Suppressor macrophage treated with lipopolysaccharide for 4 hours (primary cell): ENCODE measurements at places on chromosomes 16 and 17.

DNA sequence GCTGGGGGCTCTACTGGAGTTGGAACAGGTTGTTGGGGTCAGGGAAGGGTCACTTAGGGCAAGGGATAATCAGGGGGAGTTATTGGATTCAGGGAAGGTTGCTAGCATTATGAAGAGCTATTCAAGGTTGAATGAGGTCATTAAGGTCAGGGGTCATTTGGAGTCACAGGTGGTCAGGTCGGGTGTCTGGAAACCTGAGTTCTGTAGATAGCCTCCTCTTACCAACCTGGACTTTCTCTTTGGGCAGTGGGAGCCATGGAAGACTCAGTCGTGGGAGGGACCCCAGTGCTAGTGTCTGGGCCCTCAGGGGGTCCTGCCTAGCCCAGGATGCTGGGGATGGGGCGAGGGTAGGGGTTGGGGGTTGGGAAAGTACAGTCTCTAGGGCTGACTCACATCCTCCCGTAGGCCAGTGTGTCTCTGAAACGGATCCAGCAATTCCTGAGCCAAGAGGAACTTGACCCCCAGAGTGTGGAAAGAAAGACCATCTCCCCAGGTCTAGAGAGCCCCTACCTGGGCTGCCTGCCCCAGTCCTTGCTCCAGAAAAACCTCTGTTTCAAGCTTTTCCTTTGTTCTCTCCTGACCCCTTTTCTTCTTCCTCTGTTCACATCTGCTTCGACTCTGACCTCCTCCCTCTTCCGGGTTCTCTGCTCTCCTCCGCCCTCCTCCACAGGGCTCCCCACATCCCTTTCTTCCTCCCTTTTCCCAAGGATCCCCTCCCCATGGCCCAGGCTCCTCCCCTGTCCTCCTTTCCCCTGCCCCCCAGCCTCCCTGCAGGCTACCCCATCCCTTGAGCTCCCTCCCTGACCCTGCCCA, 33.5 kb downstream of the ABCC3 start:
- DNase-seq: no peak

GRCh38 chr17:50687200-50688066, 20.3 kb downstream of the ANKRD40 start:
- no peak for DNase-seq

GRCh38 chr17:45791041-45791582, 7.0 kb downstream of the CRHR1 start:
- DNase-seq: no peak

DNA sequence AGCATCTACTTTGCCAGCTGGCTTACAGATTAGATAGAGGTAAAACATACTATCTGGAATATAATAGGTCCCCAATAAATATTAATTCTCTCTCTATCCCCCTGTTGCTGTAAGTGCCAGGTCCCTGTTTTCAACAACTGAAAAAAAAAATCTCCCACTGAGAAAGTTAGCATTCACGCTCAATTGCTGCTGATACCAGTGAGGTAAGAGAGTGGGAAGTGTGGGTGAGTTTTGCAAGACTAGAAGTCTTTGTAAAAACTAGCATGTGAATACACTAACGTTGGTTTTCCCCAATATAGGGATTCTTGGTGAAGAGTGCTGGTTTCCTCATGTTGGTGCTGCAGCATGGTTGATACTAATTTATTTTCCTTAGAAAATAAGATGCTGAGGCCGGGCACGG, 11.7 kb upstream of the TAOK1 start:
- DNase-seq: peak; percentile 64

- no peak for DNase-seq
These were observed 12.7 kb upstream of the KRT23 start for GRCh38 chr17:40950176-40950575.

DNA sequence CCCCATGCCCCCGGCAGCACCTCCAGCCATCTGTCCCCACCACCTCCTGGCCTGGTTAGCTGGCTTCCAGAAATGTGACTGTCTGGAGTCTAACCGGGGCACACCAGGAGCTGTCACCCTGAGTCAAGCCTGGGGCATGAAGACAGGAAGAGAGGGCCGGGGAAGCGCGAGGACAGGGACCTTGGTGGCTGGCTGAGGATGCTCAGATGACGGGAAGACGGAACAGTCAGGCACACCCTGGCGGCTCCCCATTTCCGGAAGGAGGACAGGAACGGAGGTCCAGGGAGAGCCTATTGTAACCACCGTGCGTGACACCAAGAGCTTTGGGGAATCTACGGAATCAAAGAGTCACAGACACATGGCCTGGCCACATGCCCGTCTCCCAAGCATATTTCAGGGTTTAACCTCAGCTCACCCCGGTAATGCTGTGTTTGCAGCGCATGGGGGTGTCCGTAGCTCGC, 51.7 kb downstream of the SDK2 start:
- DNase-seq: peak; percentile 6

- DNase-seq: no peak
These were observed 305.6 kb upstream of the AXIN2 start for GRCh38 chr17:65867014-65867413.

DNA sequence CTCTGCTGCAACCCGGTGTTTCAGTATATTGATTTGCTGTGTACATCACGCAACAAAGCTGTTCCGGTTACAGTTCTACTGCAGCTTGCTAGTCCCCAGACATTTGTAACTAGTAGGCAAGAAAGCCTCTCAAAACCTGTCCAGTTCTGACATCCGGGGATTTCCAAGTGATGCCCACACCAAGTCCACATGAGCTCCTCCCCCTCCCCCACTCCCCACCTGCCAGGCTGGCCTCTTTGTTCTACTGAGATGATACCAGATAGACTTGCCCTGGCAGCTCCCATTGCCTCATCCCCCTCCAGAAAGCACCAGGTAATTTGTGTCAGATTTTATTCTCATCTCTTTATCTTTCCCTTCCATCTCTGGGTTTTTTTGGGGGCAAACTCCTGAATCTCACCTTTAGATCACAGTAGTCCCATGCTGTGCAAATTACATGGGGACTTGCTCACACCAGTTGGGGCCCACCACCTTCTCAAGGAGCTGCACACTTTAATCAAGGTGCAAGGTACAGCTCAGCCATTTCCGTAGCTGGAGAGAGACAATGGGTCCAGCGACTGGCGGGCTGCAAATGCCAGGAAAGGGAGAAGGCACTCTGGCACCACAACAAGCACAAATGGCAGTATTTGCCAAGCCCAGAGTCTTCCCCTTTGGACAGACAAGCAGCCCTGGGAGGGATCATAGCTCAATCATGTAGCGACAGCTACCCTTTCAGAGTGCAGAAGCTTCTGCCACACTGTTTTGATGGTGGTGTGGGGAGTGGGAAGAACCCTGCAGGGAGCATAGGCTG, 183.1 kb downstream of the CYLD start:
- DNase-seq: no peak

- no peak for DNase-seq
These were observed 127.3 kb downstream of the MGAT5B start for GRCh38 chr17:76995387-76996105.

DNA sequence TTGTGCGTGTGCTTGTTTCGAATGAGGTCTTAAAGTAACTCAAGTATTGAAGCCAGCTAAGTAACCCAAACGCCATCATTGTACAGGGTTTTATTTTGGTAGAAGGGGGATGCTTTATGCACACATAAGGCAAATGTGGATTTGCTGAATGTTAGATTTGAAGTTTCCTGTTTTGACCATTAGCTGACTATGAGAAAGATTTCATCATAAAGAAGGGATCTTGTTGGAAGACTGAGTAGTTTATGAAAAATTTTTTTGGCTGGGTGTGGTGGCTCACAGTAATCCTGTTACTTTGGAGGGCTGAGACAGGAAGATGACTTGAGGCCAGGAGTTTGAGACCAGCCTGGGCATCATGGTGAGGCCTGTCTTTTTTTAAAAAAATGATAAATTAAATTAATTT, 10.0 kb upstream of the ZFP3 start:
- no peak for DNase-seq

DNA sequence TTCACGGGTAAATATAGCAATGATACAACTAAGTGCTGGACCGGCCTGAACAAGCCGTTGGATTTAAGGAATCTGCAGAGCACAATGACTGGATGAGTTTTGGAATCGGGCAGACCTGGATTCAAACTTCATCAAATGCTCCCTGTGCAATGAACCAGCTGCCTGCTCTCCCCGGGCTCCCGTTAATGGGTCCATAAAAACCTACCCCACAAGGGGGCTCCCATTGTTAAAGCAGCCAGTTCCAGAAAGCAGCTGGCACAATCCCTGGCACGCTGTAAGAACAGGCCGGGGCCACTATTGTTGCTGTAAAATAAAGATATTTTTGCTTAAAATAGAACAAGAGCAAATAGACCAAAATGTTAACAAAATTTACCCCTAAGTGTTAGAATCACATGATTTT, 131.9 kb downstream of the C16orf95 start:
- no peak for DNase-seq

- DNase-seq: no peak
These were observed 104.4 kb downstream of the MYO1D start for GRCh38 chr17:32772453-32773025.

DNA sequence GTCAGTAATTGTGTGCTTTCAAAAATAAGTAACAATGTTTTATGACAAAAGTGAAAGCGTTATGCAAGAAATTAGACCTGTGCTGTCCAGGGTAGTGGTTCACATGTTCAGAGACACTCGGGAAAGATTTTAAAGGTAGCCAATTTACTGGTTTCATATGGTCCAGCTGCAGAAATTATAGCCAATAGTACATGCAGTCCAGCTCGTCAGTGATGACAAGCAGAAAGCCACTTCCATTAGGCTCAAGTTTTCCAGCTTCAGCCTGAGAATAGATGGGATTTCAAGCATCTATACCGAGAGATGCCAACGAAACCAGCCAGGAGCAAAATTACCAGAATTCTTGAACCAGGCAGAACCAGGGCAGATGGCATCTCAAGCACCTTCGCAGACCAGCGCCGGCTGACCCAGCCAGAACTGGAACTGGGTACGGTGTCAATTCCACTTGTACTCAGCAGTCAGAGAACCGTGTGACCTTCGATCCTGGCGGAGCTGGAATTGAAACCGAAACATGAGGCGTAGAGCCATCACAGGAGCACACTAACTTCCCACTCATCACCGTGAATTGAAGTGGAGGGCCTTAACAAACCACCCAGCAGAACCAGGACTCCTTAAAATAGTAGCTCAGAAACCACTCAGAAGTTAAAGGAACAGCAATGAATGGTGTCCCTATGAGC, 207.9 kb upstream of the HSBP1 start:
- DNase-seq: no peak

DNA sequence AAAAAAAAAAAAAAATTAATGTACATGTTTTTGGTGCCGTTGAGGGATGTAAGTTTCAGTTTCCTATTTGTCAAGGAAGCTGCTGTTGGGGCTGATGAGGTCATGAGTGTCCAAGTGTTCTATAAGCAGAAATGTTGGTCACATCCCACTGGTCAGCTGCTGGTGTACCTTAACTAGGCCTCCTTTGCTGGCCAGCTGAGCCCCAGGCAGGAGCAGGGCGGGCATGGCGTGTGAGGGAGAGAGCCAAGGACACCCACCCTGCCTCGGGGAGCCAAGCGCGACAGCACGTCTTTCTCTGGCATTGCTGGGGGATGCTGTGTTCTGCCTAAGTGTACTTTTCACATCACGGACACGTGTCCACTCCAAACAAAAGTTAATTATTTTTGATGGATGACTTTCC, 108.1 kb upstream of the CDC42EP4 start:
- DNase-seq: peak; percentile 58

GRCh38 chr16:87821376-87822107, 47.8 kb downstream of the SLC7A5 start:
- DNase-seq: no peak

DNA sequence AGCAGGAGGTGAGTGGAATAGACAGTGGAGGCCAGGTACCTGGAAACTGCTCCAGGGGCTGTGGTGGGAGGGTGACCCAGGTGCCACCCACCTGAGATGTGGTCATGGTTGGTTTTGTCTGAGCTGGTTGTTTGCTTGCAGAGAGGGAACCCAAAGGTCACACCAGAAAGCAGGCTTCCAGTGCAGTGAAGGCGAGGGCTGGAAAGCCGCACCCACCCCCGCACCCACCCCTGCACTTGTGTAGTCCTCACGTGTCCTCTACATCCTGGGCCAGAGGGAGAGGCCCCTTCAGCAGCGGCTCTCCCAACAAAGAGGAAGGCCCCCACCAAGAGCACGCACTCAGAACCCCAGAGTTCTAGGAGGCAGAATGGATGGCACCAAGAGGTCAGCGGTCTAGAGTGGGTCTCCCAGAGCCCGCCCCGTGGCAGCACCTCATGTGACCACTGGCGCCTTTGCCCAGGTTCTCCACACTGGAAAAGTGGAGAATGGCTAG, 92.6 kb upstream of the CBX4 start:
- DNase-seq: no peak

DNA sequence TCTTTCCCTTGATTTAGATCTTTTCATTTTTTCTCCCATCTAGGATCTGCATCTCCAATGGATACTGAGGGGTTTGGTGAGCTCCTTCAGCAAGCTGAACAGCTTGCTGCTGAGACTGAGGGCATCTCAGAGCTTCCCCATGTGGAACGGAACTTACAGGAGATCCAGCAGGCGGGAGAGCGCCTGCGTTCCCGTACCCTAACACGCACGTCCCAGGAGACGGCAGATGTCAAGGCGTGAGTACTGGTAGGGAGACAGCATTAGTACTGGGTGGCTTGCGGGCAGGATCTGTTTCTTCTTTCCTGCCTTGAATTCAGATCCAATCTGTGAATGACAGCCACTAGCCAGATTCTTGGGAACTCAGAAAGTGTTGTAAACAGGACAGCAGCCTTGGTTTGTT, 18.3 kb downstream of the NUP93 start:
- DNase-seq: no peak

GRCh38 chr17:2867441-2868424, 71.5 kb downstream of the RAP1GAP2 start:
- DNase-seq: no peak

DNA sequence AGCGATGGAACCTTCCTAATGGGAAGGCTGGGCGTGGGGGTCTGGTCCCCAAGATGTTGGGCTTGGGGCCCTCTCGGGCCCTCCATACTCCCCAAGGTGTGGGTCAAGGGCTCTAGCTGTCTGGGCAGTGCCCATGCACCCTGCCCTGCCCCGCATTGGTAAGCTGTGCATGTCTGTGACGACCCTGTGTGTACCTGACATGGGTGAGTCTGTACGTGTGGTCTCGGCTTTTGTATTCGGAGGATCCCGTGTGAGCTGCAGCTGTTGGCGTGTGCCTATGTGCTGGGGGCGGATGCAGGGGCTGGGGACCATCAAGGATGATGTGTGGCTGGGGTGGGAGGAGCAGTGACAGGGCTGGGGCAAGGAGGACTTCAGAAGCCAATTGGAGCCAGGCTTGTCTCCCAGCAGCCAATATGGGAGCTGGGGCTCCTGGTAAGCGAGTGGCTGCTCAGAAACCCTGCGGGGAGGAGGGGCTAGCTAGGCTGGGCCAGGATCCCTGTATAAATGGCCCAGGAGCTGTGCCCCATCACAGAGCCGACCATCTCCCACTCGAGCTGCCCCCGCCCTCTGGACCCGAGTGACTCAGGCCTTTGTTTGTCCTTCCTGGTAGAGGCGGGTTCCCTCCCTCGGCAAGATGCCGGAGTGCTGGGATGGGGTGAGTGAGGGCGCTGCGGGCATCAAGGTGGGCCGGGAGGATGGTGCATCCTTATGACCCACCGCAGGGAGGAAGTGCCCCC, at the start of gene NDRG4:
NDRG4 (plus strand) TSS at position 529 of the 737 bp plus-strand sequence; CDS start at position 635, 106 bp downstream.
- DNase-seq: no peak

- no peak for DNase-seq
These were observed 22.3 kb downstream of the ERN1 start for GRCh38 chr17:64107500-64108236.
